ENCODE measurements at places on chromosomes 1 and 21.

GRCh38 chr1:173355281-173356031, 121.7 kb upstream of the PRDX6 start:
- DNase-seq, result no peak

GRCh38 chr1:8633741-8634501, 183.5 kb downstream of the RERE start:
- DNase-seq, result no peak

- no peak for DNase-seq
Measured at GRCh38 chr21:39601187-39601928, 11.4 kb upstream of the B3GALT5 start.

DNA sequence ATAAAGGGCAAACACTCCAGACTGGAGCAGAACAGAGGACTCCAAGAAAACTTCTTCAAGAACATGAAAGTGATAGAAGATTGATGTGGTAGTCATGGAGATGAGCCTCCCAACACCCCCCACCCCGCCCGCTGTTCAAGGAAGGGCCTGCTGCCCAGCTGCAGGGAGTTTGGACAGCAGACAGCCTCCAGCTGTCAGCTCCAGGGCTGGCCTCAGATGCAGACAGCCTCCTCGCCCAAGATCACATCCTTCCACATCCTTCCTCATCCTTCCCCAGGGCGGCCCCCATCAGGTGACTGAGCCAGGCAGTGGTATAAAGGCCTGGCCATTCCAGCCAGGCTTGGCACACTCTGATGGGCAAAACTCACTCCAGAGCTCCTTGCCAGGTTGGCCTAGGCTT, 24.6 kb downstream of the HMGN2 start:
- DNase-seq, result no peak

DNA sequence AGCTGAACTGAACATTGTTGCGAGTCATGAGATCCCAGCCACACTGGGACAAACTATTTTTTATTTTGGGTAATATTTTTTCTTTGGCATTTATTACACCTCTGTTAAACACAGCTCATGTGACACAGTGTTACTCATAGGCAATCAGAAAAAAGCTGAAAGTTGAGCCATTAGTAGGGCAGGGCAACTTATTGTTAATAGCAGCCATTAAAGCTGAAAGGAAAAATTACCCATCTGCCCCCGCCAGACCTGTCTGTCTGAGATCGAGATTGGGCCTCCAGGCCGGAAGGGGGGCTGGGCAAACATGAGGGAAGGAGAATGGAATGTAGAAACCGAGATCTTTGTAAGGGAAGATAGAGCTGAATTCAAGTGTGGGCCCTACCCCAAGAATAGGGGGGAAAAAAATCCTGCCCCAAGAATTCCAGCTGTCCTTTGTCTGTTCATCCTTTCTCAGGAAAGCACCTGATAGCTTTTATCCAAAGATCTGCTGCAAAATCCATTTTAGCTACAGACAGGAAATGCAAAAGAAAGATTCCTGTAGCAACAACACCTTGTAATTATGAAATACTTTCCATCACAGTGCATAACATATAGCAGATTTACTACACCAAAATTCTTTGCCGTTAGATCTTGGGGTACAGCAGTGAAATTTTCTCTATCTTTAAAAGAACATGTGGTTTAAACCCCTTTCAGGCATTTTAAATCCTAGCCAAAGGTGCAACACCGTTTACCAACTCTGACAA, 212.8 kb downstream of the PBX1 start:
- DNase-seq, result no peak

DNA sequence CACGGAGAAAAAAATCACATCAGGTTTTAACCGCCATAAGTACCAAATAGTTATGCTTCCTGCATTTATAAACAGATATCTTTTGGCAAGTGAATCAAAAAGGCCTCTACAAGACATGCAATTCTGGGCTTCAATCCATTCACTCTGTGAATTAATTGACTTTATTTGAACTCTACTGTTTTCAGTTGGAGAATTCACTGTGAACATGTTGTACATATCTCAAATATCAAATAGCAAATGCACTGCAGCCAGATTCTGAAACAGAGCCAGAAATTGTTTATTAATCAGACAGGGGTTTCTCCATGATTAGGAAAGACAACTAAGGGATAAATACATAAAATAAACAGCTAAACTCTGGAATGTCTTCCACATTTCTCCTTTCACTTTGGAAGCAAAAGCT, 445.4 kb upstream of the NFIA start:
- no peak for DNase-seq

DNA sequence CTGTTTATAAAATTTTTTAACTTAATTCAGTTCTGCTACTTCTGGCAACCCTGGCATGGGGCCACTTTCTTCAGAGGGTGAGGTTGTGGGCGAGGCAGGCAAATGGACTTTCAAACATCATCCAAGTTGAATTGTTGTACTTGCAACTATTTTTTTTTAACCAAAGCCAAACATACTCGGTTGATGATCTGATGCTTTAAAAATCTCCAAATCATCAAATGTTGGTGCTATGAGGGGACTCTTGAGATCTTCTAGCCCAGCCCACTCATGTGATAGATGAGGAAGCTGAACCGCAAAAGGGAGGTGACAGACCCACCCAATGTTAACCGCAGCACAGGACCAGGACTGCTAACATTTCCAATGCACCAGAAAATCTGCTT, 6.7 kb downstream of the SLC1A7 start:
- DNase-seq, result no peak

DNA sequence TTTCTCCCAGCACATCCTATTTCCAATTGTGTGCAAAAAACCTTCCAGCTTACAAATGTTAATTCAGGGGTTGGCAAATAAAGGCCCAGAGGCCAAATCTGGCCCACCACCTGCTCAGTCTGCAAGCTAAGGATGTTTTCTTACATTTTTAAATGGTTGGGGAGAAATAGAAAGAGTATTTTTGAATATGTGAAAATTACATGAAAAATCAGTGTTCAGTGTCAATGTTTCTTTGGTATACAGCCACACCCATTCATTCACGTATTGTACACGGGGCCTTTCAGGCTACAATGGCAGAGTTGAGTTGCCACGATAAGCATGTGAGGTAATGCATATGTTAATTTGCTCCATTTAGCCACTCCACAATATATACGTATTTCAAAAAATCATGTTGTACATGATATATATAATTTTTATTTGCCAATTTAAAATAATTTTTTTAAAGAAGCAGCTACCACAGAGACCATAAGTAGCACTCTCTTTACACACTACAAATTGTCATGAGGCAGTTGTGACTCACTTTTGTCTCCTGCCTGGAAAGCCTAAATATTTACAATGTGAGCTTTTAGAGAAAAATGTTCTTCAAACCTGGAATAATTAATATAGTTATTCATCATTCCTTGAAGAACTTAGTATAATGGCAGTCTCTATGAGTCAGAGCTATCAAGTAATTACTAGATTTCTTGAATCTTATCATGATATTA, 189.6 kb downstream of the SMYD3 start:
- DNase-seq, result no peak

GRCh38 chr1:31785020-31785946, 21.1 kb upstream of the ADGRB2 start:
- DNase-seq, result no peak

- DNase-seq, result no peak
Measured at GRCh38 chr21:33360281-33360680, 35.5 kb downstream of the IFNAR1 start.

DNA sequence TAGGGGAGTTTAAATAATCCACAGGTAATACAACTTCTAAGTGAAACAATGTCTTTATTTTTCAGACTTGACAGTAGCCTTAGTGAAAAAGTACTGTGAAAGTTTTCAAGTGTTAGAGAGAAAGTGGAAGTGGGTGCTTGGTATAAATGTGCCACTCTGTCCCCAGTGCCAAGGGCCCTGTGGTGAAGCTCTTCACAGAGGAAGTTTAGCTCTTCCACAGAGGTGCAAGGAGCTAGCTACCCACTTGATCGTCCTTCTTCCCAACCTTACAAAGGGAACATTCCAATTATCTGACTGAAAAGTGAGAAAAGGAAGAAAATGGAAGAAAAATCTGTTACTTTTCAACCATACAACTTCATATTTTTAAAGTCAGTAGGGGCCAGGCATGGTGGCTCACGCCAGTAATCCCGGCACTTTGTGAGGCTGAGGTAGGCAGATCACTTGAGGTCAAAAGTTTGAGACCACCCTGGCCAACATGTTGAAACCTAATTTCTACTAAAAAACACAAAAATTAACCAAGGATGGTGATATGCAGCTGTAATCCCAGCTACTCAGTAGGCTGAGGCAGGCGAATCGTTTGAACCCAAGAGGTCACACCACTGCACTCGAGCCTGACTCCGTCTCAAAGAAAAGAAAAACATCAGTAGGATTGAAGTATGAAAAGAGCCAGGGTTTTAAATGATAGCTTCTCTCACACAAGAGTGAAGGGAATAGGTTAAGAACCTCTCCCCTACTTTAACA, 41.0 kb upstream of the PTPRC start:
- no peak for DNase-seq

DNA sequence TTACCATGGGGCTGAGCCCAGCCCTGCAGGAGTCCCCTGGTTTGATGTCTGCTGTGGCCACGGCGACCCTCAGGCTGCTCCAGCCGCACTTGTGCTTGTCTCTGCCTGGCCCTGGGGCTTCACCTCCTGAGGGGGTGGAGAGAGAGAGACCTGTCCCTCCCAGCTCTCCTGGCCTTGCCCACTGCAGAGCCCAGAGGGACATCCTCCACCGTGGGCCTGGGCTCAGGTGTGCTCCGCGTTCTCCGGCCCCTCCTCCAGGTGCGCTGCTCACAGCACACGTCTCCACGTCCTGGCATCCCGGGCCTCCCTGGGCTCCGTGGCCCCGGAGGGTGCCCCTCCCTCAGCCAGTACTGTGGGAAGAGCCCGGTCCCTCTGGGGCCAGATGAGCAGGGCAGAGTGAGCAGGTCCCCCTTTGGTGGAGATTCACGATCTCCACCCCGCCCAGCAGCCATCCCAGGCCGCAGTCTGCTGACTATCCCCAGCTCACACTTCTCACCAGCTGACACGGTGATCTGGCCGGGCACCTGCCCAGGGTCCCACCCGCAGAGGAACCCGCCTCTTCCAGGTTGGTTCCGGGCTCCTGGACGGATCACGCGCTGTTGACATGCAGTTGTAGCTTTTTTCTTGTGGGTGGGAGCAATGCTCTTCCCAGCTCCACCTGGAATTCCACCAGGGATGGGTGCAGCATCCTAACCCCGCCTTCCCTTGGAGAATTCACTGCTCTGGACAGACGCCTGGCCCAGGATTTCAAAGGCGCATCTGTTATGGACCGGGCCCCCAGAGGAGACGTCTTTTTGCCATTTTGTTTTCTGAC, 41.8 kb upstream of the POFUT2 start:
- DNase-seq, result no peak

- DNase-seq, result no peak
Measured at GRCh38 chr21:18384771-18385170, 18.8 kb downstream of the TMPRSS15 start.

GRCh38 chr1:161773791-161774190, 7.7 kb downstream of the ATF6 start:
- no peak for DNase-seq
